Activated T-helper 1 cell treated with anti-CD3 and anti-CD28 coated beads, Interleukin-12 subunit alpha, Interleukin-12 subunit beta, Interleukin-2, Interleukin-4 antibody, amounts not matched to agents 30 ng/mL and 10 ng/mL and 1 ng/mL, durations not matched to agents 14 hours and 24 hours and 36 hours (primary cell): ENCODE measurements at places on chromosomes 7 and 10. TPM values are rescaled to one million over a fixed set of nuclear protein-coding genes. Genes with fewer than 3 reads are reported as not detected.

DNA sequence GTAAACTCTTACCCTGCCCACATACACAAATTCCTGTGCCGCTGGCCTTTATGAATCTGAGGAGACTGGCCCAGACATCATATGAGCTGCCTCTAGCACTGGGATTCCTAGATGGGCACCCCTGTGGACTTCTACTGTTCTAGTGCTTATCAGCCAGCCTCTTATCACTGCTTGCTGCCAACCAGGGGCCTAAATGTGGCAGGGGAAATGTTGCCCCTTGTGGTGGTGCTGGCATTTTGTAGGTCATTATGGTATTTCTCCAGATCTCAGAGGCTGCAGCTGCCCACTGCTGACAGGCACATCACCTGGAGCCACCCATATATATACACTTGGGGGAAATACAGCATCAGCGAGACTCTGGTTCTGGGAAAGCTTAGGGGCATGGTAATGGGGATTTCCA lies 5.4 kb downstream of the SFR1 start:
- peaks cover 13% of the 10 kb centered on the region for H3K36me3 ChIP-seq
- H3K4me1 ChIP-seq: peaks cover 35% of the 10 kb centered on the region
- peaks cover 8% of the 10 kb centered on the region for H3K27me3 ChIP-seq
- DNase-seq: no peak
- H3K4me3 ChIP-seq: no peak overlapping the region
- no peak overlapping the region for H3K27ac ChIP-seq

Gene CYP3A7
- not detected in 2 replicates for total RNA-seq

DNA sequence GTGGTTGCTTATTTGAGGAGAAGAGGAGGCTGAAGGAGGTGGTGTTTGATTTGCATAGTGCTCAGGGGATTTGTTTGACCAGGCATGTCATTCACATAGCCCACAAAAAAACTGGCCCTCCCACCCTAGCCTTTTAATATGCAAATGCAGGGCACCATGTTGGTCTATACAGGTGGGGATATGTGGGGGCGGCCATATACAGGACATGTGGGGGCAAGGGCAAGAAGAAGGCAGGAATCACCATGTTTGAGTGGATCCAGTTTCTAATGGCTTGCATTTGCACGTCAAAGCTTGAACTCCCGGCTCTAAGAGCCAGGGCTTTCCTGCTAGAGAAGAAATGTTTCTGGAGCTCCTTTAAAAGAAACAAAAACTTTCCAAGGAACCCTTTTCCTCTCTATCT lies 541.0 kb downstream of the ZWINT start:
- no peaks in the 10 kb centered on the region for H3K36me3 ChIP-seq
- no peak overlapping the region for H3K27ac ChIP-seq
- H3K4me3 ChIP-seq: no peak overlapping the region
- DNase-seq: no peak

GRCh38 chr7:3033136-3033535 lies 10.5 kb downstream of the CARD11 start:
- H3K27me3 ChIP-seq: no peaks in the 10 kb centered on the region
- H3K36me3 ChIP-seq: peaks cover 45% of the 10 kb centered on the region
- H3K27ac ChIP-seq: peak overlapping the region; percentile 1

Gene TCAF2
- 22.9 and 23.5 TPM in 2 replicates for total RNA-seq

Gene C10orf67
- total RNA-seq: 0.18 TPM in 1 of 2 replicates, not detected in the other

GRCh38 chr10:117609095-117609795 lies 66.7 kb downstream of the EMX2 start:
- H3K4me1 ChIP-seq: no peaks in the 10 kb centered on the region
- no peak for DNase-seq
- H3K27me3 ChIP-seq: peaks cover 6% of the 10 kb centered on the region

- no peaks in the 10 kb centered on the region for H3K4me1 ChIP-seq
- H3K4me3 ChIP-seq: no peak overlapping the region
- H3K27me3 ChIP-seq: no peaks in the 10 kb centered on the region
- no peaks in the 10 kb centered on the region for H3K36me3 ChIP-seq
- no peak overlapping the region for H3K27ac ChIP-seq
- no peak for DNase-seq
Measured at GRCh38 chr7:111872450-111873325, 310.4 kb upstream of the IMMP2L start.

GRCh38 chr10:26781797-26782196 lies 79.0 kb downstream of the ABI1 start:
- peak overlapping the region; percentile 33 for H3K27ac ChIP-seq
- H3K36me3 ChIP-seq: peaks cover 11% of the 10 kb centered on the region
- peaks cover 71% of the 10 kb centered on the region for H3K4me1 ChIP-seq
- DNase-seq: no peak
- no peak overlapping the region for H3K4me3 ChIP-seq
- H3K27me3 ChIP-seq: no peaks in the 10 kb centered on the region

- no peaks in the 10 kb centered on the region for H3K4me1 ChIP-seq
- H3K36me3 ChIP-seq: no peaks in the 10 kb centered on the region
- H3K4me3 ChIP-seq: no peak overlapping the region
- no peak for DNase-seq
Measured at GRCh38 chr10:36716291-36716690, 409.1 kb upstream of the ANKRD30A start.

Gene PRSS2
- not detected in 2 replicates for total RNA-seq

Gene TWIST1
- total RNA-seq: 5.6 and 8.1 TPM in 2 replicates

Gene CCAR1
- 102 and 106 TPM in 2 replicates for total RNA-seq

Gene PLXDC2
- total RNA-seq: not detected in 2 replicates
